ENCODE measurements at places on chromosomes 13 and 19.
A peak's percentile ranks its signal among the peaks of the same experiment; 100 is the strongest.

GRCh38 chr19:8577247-8577646, at the start of gene MYO1F:
MYO1F (minus strand) TSS chr19:8577442; CDS start chr19:8577309, 133 bp downstream.
- peak; percentile 11 for DNase-seq

DNA sequence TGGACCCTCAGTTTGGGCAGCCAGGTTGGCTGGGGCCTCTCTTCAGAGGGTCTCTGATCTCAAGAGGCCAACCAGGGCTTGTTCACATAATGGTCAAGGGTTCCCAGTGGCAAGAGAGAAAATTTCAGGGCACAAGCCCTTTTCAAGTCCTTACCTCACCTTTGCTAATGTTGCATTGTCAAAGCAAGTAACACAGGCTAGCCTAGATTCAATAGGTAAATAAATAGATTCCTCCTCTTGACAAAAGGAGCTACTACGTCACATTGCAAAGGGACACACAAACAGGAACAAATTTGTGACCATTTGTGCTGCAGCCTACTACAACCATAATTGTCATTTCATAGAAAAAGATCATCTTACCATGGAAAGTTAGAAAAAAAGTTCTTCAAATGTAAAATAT, 33.9 kb upstream of the FRY start:
- DNase-seq, result no peak

DNA sequence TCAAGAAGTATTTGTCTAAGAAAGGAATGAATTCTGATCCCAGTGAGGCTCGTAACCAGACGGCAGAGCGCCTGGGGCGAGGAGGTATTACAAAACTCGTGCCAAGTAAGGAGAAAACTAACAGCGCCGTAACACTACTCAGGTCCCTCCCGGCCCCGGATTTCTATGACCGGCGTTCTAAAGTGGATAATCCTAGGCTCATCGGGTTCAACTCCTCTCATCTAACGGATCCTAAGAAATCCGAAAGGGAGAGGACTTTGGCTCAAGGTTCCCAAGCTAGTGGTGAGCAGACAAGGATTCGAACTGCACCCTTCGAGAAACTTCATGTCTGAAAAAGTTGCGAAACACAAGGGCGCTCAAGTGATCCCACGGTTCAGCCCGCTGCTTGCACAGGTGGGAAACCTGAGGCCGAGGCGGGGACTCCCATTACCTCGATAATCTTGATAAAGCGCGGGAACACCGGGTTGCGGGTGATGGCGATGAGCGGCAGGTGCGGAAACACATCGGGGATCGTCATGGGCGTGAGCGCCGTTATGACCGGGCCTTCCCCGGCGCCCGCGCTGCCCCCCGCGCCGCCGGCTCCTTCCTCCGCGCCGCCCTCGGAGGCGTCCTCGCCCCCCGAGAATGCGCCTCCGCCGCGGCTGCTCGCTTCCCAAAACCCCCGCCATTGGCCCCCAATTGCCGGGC, 529 bp downstream of the LONP1 start:
- no peak for DNase-seq

DNA sequence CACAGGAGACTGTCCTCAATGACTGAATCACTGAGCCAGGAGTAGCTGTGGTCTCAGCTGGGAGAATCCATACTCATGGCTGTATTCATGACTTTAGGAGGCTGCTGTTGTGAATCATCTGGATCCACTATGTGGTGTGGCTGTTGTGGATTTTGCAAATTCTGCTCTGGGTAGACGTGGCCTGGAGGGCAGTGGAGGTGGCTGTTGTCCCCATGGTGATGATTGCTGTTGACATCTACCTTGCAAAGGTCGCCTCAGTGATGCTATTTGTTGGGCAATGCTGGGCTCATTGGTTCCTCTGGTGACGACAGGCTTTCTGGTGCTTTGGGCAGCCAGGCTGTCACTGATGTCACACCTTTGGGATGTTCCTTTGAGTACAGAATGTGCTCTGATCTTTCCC, 23.9 kb downstream of the MUC16 start:
- DNase-seq, result no peak

- peak; percentile 28 for DNase-seq
Measured at GRCh38 chr13:80338781-80339562, 2.0 kb downstream of the SPRY2 start.

- DNase-seq, result no peak
Measured at GRCh38 chr19:38268539-38268938, 4.2 kb downstream of the SPINT2 start.

DNA sequence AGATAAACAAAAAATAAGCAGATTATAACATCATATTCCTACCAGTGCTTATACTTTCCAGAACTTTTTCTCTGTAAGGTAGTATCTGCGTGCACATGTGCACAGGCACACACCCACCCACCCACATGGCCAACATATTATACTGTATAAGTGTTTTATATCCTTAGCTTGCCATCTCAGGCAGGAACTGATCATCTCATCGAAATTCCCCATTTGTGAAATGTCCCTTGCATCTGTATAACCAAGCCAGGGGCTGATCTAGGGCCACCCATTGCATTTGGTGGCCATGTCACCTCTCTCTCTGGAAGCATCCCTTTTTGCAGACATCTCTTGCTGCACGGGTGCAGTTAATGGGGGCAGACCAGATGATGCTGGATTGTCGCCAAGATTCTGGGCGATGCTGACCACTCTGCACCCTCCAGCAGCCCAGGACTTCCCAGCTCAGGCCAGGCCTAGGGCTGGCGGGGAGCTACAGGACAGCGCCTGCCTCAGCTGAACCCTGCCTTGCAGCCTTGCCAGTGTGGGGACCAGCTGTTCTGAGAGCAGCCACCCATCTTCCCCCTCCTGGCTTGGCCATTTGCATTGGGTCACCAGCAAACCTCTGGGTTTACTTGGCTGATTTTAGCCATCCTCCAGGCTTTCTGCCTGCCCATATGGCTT, 95.9 kb downstream of the SLC7A1 start:
- no peak for DNase-seq

- no peak for DNase-seq
Measured at GRCh38 chr19:13029893-13030292, 34.6 kb downstream of the NFIX start.

DNA sequence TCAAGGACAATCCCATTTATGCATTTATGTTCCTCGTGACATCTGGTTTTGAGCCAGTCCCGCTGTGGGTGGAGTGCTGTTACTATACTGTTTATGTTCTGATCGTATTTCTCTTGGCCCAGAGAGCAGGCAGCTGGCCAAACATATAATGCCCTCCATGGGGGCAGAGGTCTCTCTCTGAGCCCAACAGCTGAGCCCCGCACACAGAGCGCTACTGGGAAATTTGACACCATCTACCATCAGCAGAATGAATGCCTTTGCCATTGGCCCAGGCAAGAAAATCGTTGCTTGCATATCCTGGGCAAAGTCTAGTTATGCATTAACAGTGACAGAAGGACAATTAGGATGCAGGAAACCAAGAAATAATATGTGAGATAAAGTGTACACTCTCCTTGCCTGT, 126.8 kb upstream of the CACNA1A start:
- DNase-seq, result no peak

- DNase-seq, result no peak
Measured at GRCh38 chr13:94312511-94313216, 166.8 kb downstream of the DCT start.

- no peak for DNase-seq
Measured at GRCh38 chr13:22076658-22077057, 405.8 kb downstream of the FGF9 start.

GRCh38 chr13:43953370-43953769, 73.7 kb downstream of the LACC1 start:
- DNase-seq, result no peak

- no peak for DNase-seq
Measured at GRCh38 chr13:36875431-36875830, 44.6 kb downstream of the SMAD9 start.

- DNase-seq, result no peak
Measured at GRCh38 chr19:45553464-45553863, 31.1 kb downstream of the OPA3 start.

- DNase-seq, result peak; percentile 6
Measured at GRCh38 chr13:58712191-58712590, 1080.6 kb downstream of the PCDH17 start.

DNA sequence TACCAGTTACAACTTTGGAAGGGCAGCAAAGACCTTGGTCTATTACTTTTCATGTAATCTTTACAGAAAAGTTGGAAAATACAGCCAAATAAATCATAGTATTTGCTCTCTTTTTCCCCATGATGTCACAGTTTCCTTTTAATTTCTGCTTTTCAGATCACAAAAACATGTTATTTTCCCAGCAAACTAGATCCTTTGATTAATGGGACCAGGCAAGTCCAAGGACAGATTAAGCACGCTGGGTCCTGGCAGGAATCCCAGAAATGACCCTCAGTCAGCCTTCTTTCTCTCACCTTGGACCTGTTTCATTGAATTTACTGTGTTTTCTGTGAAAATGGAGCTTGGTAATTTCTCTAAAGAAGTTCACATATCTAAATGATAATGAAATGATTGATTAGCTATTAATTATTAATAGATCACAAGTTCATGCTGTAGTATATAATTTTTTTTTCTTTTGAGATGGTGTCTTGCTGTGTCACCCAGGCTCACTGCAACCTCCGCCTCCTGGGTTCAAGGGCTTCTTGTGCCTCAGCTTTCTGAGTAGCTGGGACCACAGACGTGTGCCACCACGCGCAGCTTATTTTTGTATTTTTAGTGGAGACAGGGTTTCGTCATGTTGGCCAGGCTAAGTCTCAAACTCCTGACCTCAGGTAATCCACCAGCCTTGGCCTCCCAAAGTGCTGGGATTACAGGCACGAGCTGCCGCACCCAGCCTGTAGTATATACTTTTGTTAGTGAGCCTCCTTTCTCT, 16.0 kb downstream of the SPATA13 start:
- no peak for DNase-seq

DNA sequence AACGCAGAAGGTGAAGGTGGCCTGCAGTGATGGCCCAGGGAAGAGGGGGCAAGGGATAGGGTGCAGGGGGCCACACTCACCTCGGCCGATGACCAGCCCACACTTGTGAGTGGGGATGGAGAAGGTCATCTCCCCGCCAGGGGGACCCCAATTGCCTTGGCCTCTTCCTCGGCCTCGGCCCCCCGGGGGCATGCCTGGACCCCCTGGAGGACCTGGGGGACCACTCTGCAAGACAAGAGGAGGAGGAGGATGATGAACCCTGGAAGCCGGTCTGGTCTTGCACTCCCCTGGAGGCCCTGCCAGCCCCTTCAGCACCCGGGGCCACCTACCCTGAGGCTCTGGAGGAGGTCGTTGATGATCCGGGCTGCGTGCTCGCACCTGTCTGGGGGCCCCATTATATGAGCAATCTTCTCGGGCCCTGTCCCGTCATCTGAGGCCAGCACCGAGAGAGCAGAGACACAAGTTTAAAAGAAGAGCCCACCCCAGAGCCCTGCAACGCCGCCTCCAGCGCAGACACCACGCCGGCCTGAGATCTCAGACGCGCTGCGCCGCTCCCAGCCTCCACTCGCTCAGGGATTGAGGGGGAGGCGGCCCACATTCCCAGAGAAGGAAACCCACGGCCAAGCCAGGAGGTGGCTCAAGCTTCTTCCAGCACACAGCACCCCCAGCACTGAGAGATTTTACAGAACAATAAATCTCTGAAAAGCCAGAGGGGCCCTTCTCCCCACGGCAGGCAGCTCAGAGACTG, 7.8 kb downstream of the KHSRP start:
- no peak for DNase-seq

- no peak for DNase-seq
Measured at GRCh38 chr19:2054763-2055162, 3.7 kb upstream of the MKNK2 start.

DNA sequence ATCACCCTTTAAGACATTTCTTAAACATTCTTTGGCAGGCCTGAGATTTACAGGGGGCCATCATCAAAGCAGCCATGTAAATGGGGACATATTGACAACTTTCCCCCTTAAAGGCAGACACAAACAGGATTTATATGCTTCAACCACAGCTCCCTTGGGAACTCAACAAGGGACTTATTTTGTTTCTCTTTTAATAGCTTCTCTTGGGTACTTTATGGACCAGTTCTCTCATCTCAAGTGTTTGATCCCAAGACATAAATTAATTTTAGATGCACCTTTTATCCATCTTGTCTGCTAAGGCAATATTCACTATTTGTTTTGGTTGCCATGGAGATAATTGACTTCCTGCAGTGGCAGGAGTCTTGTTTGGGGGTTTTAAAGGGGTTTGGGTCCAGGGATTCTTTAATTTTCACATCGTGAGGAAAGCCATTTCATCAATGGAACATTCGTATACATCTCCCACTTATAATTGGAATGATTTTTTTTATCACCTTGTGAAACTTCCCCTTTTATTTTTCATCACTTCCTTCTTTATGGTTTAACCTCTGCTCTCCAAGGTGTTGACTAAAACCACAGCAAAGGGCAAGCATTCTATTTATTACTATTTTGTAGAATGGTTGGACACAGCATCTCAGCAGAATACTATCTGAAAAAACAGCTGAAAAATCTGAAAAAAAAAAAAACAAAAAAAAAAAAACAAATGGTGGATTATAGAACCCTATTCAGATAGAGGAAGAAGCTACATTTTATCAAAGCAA, 726.0 kb downstream of the DIAPH3 start:
- DNase-seq, result no peak

- DNase-seq, result peak; percentile 31
Measured at GRCh38 chr13:49627831-49628652, at the start of gene ARL11. ARL11 (plus strand) TSS chr13:49628507; CDS start chr13:49630448, 1,941 bp downstream.

GRCh38 chr19:33302974-33303790, 848 bp upstream of the CEBPA start:
- no peak for DNase-seq

DNA sequence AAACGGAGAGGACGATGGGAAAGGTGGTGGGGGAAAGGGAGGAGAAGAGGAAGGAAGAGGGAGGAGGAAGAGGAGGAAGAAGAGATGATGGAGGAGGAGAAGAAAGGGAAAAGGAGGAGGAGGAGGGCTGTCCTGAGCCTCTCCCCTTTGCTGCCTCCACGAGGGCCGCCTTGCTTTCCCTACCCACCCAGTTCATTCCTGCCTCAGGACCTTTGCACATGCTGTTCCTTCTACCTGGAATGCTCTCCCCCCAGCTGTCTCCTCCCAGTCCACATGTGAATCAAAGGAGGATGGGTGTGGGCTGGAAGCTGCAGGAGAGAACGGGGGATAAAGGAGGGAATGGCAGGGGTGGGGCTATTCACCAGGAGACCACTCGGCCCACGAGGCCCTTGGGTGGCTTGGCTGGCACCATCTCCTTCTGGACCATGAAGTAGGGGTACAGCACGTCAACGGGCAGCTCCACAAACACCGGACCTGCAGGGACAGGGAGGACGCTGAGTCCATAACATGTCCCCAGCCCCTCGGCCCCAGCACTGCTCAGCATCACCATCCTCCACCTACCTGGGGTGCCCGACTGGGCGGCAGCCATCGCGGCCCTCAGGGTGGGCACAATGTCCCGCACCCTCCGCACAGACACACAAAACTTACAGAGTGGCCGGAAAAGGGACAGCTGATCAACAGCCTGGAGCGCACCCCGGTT, 15.3 kb downstream of the SYDE1 start:
- DNase-seq, result no peak

GRCh38 chr19:30513082-30513411, 140.9 kb downstream of the ZNF536 start:
- no peak for DNase-seq
